ENCODE measurements at places on chromosomes 1 and 21.

DNA sequence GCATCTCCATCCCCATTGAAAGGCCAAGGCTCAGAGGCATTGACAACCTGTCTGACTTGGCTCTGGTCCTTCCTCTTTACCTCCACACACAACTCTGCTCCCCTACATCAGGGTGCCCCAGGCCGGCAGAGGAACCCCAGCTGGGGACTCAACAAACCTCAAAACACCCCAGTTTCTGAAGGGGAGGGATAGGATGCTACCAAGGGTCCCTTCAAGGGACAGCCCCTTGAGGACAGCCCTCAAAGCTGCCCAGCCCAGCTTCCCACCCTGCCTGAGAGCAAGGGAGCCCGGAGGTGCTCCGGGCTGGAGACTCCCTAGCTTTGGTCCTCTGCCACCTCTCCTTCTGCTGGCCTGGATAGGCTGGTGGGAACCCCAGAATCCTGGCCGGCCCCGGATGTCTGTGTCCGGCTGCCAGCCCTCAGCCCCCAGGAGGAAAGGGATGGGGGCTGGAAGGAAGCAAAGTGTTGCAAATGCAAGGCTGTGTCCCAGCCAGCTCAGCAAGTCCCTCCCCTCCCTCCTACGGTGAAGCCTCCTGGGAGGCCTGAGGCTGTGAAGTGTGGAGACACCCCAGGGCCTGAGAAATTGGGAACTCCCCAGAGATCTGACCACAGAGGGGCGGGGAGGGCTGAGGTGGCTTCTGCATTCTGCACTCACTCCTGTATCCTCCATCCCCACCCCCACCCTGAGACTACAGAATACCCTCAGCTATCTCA lies 1.1 kb upstream of the MARCKSL1 start:
- peak; percentile 87 for DNase-seq

GRCh38 chr1:236921610-236922009 lies 82.6 kb downstream of the MT1HL1 start:
- DNase-seq: no peak

DNA sequence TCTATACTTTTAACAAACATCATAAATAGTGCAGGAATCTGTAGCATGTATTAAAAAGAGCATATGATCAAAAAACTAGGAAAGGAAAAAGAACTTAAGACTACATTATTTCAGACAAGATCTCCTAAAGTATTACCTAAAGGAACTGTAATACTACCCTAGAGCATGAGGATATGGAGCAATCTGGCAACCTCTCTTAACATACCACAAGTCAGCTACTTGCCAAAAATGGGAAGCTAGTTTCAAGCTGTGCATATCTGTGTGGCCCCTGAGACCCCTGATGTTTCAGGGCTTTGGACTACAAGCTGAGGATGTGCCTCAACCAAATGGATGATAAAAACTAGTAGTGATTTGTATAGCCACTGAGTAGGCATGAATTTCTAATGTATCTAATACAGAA lies 525.6 kb downstream of the PTBP2 start:
- DNase-seq: no peak

DNA sequence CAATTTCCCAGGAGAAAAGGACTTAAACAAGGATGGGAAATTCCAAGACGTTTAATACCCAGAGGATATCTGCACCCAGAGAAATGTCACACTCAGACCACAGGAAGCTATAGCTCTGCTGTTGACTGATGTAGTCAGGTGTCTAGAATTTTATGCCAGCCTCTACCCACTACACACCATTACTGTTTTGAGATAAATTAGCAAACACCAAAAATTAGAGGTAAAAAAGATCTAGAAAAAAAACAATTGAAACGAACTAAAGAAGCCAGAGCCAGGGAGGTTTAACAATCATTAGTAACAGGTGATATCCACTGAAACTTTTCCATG lies 519.9 kb downstream of the SMYD3 start:
- no peak for DNase-seq

DNA sequence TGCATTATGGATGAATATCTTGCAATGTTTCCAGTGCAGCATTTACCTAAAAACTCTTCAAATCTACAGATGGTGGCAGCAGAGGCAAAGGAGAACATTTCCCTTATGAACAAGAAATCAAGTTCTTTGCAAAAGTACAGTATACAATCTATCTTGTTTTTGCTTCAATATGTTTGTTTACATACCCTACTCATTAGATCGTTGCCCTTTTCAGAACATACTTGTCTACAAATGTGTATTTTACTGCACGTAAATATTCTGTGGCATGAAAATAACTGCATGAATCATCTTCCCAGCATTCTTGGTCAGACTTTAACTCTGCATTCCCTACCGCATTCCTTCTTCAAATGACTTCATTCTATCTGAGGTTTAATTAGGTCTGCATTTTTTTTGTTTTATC lies 212.7 kb downstream of the ZP4 start:
- DNase-seq: peak; percentile 23

- peak; percentile 92 for DNase-seq
Observed at GRCh38 chr21:42424914-42425541, 21.3 kb downstream of the UBASH3A start.

- no peak for DNase-seq
Observed at GRCh38 chr1:246827396-246827795, 103.2 kb downstream of the SCCPDH start.

- no peak for DNase-seq
Observed at GRCh38 chr1:83545066-83545862, 453.7 kb downstream of the TTLL7 start.

- DNase-seq: no peak
Observed at GRCh38 chr21:34092262-34092921, 19.0 kb downstream of the MRPS6 start.
